ENCODE measurements at places on chromosomes 3 and 15.

DNA sequence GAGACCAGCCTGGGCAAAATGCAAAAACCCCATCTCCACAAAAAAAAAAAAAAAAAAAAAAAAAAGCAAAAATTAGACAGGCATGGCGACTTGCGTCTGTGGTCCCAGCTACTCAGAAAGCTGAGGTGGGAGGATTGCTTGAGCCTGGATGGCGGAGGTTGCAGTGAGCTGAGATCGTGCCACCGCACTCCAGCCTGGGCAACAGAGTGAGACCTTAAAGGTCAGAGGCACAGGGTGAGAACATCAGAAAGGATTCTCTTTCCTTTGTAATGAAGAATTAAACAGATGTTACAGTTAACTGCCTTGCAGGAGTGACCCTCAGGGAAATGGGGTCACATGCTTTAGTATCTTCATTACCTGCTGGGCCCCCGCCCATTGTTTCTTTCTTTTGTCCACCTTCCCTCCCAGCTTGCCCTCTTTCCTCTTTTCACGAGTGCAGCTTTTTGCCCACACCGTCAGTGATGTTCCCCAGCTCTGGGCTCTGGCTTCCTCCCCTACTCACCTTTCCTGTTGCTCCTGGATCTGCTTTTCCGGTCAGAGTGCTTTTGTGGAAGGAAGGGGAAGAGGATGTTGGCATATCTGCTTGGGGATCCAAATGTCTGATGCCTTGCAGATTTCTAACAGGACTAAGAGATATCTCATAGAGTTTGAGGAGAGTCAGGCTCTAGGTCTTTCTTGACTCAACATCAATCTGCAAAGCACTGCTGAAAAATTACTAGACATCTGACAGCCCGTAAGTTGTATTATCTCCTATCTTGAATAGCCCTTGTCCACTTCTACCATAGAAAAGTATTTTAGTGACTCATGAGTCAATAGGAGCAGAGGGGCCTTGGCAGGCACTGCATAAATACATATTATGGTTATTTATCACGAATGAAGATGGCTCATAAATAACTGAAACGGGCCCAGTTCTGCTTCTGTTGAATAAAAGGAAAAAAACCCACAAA is 35.6 kb upstream of the NDUFB4 start:
- no peak for DNase-seq
- H3K27me3 ChIP-seq, result peaks cover 20% of the 10 kb centered on the region
- no peaks in the 10 kb centered on the region for H3K36me3 ChIP-seq
- no peak overlapping the region for H3K4me3 ChIP-seq

DNA sequence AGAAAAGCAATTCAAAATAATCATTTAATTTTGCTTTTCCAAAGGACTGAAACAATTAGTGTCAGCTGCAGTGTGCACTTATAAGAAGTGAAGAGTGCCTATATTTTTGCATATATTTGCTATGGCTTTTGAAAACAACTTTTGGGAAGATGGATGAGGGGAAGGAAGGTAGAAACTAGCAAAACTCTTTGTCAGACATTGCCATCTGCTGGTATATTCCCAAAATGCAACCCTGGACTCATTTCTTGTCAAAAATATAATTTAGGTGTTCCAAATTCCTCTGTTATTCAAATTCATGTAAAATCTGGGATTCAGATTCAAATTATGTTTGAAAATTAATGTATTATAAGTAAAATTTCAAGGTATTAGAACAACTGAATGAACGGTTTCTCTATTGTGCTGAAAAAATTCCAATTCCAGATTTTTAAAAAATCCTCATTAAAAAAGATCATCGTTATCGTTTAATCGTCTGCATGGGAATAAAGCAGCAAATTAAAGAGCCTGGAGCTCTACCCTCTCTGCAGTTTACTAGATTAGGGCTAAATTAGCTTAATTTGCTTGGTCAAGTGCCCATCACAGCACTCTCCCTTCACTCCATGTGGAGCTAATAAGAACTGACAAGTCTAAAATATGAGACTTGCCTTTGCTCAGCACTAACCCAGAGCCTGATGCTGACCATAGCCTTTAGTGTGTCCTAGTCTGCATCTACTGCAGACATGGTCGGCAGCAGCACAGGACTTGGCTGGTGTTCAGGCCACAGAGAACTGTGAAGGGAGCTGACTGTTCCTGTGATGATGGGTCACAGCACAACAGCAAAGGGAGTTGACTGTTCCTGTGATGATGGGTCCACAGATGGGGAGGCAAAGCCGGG is 67.9 kb upstream of the MITF start:
- no peaks in the 10 kb centered on the region for H3K27me3 ChIP-seq
- DNase-seq, result no peak
- H3K36me3 ChIP-seq, result no peaks in the 10 kb centered on the region
- H3K27ac ChIP-seq, result no peak overlapping the region
- no peak overlapping the region for H3K4me3 ChIP-seq
- H3K4me1 ChIP-seq, result no peaks in the 10 kb centered on the region

DNA sequence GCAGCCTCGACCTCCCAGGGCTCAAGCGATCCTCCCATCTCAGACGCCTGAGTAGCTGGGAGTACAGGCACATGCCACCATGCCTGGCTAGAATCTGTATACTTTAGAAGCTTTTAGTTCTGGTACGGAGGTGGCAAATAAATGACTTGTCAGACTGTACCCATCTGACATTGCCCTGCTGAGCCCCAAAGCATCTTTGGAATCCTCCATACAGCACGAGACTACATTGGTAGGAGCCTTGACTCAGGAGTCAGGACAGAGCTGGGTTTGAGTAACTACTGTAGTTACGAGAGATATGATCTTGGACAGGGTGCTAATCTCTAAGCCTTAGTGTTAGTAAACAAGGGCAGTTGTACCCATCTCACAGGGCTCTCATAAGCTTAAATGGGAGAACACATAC is 67.8 kb upstream of the NPHP3 start:
- no peaks in the 10 kb centered on the region for H3K36me3 ChIP-seq
- no peak for DNase-seq
- H3K27ac ChIP-seq, result no peak overlapping the region
- H3K4me3 ChIP-seq, result no peak overlapping the region
- H3K27me3 ChIP-seq, result peaks cover 36% of the 10 kb centered on the region

DNA sequence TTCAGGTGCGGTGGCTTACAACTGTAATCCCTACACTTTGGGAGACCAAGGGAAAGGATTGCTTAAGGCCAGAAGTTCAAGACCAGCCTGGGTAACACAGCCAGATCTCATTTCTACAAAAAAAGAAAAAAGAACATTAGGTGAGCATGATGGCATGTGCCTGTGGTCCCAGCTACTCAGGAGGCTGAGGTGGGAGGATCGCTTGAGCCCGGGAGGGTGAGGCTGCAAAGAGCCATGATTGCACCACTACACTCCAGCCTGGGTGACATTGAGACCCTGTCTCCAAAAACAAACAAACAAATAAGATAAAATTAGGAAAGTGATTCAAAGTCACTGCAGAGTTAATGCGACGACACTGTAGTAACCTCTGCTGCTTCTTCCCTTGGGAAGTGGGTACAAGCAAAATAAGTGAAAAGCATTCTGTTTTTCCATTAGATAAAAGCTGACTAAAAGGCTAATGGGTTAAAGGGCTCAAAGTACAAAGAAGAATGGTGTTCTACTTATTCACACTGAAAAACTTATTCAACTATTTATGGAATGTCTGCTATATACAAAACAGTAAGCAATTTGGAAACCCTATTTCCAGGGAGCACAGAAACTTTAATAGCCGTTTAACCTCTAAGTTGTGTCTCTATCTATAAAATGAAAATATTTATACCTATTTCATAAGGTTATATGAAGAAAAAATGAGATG is 8.0 kb upstream of the RPS27L start:
- H3K4me3 ChIP-seq, result no peak overlapping the region
- DNase-seq, result no peak
- peaks cover 22% of the 10 kb centered on the region for H3K4me1 ChIP-seq
- peak overlapping the region; percentile 21 for H3K27ac ChIP-seq
- H3K27me3 ChIP-seq, result no peaks in the 10 kb centered on the region

DNA sequence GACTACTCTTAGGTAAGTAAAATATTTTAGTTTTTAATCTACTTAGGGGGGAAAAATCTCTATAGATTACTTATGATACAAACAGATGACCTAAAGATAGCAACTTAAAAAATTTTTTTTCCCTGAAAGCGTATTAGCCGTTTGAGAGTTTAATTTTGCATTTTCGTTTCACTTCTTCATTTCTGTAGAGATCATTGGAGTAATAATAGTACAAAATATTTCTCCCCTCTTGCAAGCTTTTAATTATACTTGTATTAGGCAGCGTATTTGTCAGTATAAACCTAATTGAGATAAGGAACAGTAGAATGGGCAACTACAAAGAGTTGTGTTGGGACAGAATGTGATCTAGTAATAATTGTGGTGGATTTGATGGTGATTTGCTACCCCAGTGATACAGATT is 10.3 kb downstream of the SKIL start:
- no peaks in the 10 kb centered on the region for H3K36me3 ChIP-seq
- H3K4me3 ChIP-seq, result peak overlapping the region; percentile 81
- no peak overlapping the region for H3K27ac ChIP-seq
- H3K27me3 ChIP-seq, result no peaks in the 10 kb centered on the region
- DNase-seq, result no peak
- peaks cover 25% of the 10 kb centered on the region for H3K4me1 ChIP-seq

All from naive B cell (primary cell).